ENCODE measurements at places on chromosomes 4 and X. TPM values are rescaled to one million over a fixed set of nuclear protein-coding genes. Genes with fewer than 3 reads are reported as not detected.

DNA sequence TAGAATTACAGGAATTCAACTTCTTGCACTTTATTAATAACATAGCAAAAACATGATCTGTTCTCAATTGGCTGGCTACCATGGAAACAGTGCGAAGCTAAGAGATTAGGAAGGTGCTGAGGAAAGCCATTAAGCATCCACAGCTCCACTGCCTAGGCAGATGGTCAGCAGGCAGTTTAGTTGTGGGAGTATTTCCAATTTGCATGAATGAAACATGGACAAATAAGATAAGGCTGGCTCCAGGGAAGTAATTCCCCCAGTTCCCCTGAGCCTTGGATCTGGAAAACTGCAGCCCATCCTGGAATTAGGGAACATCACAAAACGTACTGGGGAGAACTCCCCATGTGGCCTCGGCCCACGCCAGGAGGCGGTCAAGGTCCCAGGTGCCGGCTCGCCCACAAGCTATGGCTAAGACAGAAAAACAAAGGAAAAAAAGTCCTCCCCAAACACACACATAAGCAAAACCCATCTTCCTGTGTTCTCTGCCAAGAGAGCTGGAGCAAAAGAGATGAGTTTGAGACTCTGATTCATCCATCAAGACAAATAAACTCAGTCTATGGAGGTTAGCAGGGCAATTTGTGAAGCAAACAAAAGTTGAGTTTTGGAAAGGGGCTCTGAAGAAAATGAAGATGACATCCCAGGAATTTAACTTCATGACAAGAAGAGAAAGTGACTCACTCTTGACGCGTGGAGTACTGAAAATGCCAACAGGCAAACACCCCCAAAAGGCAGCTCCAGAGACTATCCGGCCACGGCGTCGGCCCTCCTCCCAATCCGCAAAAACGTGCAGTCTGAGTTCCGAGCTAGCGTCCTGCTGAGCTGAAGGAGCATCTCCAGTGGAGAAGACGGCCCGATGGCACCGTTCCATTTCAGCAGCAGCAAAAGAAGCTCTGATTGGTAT, 45.1 kb downstream of the IGFBP7 start:
- DNase-seq: peak; percentile 84

DNA sequence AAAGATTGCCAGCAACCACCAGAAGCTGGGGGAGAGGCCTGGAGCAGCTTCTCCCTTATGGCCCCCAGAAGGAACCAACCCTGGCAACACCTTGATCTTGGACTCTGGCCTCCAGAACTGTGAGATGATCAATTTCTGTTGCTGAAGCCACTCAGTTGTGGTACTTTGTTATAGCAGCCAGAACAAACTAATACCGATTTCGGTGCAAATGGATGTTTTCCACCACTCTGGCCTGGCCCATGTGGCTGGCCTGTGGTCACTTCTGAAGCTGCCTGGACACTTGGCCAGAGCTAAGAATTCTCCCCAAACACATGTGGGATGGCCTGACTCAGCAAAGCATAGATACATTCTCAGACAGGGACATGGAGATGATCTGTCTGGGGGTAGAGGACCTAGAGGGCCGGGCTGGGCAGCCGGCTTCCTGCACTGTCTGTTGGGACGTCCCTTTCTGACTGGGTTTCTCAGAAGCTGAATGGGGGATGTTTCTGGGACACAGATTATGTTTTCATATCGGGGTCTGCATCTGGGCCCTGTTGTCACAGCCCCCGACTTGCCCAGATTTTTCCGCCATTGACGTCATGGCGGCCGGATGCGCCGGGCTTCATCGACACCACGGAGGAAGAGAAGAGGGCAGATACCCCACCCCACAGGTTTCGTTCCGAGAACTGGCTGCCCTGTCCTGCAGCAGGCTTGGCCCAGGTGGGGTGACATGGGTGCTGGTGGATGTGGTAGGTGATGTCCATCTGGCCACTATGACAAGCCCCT, 4.1 kb downstream of the FOXP3 start:
- no peak for DNase-seq

GRCh38 chr4:93018806-93019205, 715.0 kb downstream of the GRID2 start:
- DNase-seq: no peak

DNA sequence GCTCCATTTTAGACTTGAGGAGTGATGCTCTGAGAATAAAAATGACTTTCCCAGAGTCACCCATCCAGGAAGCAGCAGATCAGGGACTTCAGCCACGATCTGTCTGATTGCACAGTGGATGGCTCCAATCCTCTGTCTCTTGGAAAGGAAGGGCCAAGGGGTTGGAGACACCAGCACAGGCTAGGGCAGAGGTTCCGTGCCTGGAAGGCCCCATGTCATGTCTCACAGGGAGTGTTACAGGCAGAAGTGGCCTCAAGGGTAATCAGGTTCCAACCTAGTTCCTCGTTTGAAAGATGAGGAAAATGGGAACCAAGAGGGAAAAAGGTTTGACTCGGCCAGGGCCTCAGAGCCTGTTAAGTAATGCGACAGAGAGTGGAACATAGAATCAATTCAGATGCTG, 160.0 kb downstream of the EFNB1 start:
- DNase-seq: no peak

DNA sequence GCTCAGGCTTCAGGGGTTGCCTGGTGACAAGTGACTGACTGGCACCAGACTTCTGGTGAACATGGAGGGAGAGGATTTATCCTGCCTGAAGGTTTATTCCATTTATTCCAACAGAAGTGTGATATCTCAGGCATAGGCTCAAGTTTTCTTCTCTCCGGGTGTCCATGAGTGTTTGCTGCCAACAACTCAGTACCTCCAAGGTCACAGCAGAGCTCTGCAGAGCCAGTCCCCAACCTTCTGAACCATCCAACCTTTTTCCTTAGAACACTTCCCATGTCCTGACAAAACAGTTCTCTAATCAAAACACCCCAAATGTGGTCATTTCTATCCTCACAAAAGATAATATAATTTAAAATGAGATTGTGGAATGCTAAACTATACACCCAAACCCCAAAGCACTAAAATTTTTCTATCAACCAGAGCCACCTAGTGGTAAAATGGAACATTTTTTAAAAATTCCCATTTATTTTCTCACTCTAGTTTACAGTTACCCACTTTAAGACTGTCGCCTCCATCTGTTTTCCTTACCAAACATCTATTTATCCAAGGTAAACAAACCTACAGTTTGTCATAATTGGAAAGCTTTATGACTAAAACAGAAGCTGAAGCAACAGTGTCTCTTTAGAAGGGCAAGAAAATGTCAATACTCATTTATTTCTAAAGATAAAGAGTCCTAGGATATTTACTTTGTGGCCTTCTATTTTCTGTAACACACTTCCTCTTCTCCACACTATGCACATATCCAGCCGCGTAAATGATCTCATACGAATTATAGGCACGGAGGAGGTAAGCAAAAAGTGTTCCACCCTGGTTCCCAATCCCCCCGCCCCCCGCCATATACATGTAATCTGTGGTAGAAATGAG, 39.5 kb downstream of the TMEM154 start:
- DNase-seq: no peak

DNA sequence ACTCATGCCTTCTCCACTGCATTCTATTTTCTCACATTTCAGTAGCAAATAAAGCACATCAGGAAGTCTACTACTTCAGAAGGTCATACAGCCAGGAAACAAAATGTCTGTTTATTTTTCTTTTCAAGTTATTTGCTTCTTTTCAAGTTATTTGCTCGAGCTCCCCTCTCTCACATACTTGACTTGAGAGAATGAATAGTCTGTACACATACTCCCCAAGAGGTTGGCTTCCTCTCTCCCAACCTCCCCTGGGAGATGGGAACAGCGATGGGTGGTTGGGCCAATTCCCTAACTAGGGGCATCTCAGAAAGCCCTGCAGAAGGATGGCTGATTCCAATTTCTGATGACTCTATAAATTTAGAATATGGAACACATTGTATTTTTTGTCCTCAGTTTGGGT, 64.7 kb upstream of the PTPN13 start:
- no peak for DNase-seq

DNA sequence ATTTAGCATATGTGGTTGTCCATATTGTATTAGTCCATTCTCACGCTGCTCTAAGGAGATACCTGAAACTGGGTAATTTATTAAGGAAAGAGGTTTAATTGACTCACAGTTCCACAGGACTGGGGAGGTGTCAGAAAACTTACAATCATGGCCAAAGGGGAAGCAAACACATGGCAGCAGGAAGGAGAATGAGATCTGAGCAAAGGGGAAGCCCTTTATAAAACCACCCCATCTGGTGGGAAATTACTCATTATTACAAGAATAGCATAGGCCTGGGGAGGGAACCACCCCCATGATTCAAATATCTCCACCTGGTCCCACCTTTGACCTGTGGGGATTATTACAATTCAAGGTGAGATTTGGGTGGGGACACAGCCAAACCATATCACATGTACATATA, 122.6 kb upstream of the ANK2 start:
- no peak for DNase-seq

DNA sequence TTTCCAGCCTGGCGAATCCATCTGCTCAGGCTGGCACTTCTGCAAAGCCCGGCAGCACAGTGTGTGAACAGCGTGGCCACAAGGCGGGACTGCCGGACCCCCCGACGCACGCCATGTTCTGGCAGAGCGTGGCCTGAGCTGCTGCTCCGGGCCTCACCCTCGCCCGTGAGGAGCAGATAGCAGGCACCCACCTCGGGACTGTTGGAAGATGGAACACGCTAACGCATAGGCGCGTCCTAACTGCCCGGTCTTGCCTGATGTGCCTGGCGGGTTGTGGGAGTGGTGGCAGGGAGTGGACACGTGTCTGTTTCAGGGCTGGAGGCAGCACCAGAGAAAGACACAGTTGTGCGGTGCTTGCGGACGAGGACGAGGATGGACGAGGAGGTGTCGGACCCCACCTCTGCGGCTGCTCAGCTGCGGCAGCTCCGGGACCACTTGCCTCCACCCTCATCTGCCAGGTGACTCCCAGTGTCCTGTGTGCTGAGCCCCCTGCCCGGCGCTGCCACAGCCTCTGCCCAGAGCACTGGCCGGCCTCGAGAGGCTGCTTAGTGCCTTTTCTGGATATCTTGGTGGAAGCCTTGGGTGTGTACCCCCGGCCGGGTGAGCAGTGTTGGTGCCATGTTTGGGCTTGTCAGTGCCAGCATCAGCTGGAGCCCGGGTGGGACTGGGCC, 28.2 kb downstream of the UVSSA start:
- DNase-seq: no peak

DNA sequence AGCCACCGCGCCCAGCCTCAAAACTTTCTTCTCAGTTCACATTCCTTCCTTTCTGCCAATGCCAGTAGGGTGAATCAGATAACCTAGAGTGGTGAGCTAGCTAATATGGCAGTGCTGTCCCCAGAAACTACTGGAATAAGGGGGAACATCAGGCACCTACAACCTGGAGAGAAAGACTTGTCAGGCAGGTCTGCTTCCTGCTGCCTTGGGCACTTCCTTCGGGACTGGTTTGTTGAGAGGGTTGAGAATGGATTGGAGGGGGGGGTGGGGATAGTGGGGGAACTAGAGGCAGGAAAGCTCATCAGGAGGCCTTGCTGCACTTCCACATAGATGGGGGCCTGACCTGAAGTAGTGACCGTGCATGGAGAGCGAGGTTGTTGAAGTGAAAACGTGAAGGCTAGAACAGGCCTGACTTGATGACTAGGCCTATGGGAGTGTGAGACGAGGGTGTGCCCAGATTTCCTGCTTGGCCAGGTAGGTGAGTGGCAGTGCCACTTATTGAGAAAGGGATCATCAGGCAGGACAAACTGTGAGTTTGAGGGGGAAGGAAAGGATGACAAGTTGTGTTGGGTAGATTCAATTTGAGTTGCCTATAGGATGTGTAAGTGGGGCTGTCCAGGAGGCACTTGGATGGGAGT, 33.4 kb downstream of the SLC25A5 start:
- DNase-seq: no peak

Gene VSIG4
- not detected for polyA plus RNA-seq

Gene HSFX1
- polyA plus RNA-seq: 0.21 TPM
